ENCODE measurements at places on chromosomes 3 and 15.
A peak's percentile ranks its signal among the peaks of the same experiment; 100 is the strongest.

DNA sequence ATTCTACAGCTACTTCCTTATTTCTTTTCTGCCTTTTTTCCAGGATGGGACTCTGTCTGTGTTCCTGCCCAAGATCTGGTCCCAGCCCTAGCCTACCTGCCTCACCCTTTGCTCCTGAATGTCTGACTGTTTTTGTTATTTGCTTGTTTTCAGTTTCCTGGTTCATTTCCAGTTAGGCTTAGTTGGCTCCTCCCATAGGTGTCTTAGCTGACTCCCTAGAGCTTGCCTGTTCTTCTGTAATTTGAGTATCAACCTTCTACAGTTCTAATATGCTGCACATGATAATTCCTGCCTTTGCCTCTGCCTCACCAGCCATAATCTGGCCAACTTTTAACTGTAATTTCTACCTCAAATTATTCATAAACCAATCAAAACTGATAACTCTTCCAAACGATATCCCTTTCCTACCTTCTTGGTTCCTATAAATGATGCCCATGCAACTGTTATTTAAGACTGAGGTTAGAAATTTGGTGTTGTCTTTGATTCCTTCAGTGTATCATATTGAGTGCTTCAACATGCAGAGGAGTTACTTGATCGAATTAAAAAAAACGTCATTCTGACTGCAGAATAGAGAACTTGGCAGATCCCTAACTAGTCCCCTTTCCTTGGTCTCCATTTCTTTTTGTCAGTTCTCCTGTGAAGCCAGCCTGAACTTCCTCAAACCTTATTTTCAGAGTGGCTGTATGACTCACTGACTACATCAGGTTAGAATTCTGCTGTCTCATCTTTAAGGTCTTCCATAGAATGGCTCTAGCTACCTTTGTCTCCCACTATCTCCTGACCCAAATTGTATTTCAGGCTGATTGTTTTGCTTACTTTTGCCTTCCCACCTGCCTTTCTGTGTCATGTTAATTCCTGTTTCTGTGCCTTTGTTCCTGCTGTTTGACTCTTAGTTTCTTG, 8.4 kb downstream of the GOLM2 start:
- DNase-seq = no peak

DNA sequence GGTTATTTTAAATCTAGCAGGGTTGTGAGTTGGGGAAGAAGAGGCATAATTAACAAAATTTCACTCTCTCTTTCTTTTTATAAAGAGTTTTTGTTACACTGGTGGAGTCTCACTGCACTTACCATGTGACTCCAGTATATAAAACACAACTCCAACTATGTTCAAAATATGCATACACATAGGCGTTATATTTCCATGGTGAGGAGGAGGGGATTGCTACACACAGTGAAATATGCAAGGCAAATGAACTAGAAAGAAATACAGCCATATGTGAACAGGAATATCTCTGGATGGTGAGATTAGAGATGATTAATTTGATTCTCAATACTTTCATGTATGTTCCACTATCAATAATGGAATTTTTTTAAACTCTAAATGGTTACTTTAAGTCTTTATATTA, 385.0 kb downstream of the MAGI1 start:
- DNase-seq = no peak

DNA sequence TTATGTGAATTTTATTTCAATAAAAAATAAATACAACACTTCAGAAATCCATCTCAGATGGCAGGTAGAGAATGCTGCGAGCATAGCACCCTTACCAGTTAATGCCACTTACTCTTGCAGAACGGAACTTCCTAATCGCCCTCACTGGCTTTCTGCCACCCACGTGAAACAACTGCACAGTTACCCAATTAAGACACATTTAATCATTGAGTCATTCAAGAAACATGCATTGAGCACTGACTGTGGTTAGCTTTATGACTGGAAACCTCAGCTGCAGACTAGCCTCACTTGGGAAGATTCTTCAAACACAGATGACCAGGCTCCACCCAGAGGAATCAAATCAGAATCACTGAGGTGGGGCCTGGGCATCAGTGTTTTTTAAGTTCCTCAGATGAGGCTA, 5.6 kb upstream of the MFGE8 start:
- DNase-seq = no peak

GRCh38 chr3:183507551-183507950, 48.0 kb downstream of the KLHL6 start:
- DNase-seq = no peak

DNA sequence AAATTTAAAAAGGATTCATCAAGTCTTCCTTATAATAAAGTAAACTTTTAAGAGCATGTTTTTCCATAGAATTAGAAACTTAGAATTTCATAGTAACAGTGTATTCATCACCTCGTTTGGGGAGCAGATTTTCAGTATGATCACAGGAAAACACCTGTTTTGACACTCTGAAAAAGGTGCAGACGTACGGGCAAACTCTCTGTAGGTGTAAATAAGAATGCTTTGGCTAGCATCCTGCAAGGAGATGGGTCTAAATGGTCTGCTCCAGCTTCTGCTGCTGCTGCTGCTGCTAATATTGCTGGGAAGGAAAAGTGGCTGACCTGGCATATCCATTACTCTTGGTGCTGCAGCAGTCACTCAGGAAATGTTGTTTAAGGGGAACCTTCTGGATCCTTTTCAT, 66.0 kb downstream of the MBNL1 start:
- DNase-seq = no peak

- no peak for DNase-seq
These were observed 32.3 kb upstream of the SYNPR start for GRCh38 chr3:63245726-63246241.

DNA sequence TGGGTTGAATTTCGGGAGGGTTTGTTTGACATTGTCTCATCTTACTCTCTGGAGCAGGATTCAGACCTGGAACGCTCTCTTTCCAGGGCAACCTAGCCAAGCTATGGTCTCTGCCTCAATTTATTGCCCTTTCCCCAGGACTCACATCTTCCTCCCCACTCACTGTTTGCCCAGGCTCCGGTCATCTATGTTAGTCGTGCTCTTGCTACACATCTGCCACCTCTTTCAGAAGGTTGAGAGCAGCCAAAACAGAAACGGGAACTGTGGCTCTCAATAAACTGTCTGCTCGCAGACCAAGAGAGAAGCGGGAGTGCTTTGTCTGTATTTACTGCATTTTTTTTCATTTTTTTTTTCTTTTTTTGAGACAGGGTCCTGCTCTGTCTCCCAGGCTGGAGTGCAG, 81.6 kb downstream of the ST6GAL1 start:
- DNase-seq = no peak

GRCh38 chr3:170257145-170257544, 34.9 kb downstream of the PRKCI start:
- no peak for DNase-seq

DNA sequence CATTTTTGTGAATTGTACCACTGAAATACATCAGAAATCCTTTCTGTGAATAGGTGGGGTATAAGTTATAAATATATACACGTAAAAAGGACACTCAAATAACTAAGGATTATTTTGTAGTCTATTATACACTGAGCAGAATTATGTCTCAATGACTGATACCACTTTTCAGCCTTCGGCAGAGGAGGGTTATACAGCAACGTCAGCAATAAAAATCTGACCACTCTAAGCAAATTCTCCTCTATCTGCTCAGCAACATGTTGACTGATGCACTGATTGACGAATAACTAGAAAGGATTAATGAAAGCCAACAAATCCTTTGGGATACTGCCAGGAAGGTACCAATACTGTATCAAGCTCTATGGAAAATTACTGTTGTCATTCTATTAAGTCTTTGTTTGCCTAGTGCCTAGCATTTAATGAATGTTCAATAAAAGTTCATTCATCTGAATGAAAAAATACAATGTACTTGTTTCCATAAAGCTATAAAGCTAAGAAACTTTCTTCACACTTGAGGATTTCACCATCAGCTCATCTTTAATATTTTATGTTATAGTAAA, 5.2 kb downstream of the ARPP19 start:
- DNase-seq = no peak

DNA sequence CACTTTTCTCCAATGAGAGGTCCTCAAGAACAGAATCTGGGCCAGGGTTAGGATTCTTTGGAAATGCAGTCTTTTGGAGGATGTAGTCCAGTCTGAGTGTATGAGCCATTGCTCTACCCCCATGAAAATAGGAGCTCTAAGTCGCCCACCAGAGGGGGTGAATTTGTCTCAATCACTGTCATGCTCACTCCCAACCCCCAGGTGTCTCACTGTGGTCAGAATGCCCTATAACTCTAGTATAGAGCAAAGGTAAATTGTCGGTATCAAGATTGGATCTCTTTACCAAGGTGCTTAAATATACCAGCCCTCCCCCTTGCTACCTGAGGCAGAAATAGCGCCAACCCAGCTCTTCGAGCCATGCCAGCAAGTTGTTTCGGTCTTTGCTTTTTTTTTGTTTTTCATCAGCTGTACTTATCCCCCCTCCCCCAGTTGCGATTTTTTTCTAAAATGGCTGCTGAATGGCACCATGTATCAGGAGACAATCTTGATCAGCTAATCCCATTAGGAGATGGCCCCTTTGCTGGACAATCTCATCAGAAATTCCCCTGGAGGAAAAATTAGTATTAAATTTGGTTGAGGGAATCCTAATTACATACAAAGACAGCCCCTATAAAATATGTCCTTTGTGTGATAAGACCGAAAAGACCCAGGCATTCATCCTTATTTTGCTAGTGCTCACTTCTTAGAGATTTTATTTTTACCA, 130.7 kb downstream of the EBLN2 start:
- DNase-seq = no peak

GRCh38 chr3:176687754-176688153, 509.5 kb downstream of the TBL1XR1 start:
- no peak for DNase-seq

DNA sequence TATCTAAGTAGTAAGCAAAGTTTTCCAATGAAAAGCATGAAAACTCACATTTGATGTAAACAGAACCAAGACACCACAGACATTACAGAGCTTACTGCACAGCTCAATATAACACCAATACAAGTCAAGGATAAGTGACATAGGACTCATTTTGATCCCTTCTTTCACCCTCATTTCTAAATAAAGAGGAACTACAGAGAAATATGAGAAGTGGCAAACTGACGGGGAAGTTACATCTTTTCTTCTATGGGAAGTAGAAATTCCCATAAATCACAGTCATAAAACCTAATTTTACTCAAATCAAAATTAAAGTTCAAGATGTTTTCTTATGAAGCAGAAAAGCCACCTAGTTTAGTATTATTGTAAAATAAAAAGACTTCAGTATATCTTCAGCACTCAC, 3.8 kb downstream of the ATG3 start:
- no peak for DNase-seq

- DNase-seq = no peak
These were observed 353.9 kb upstream of the THBS1 start for GRCh38 chr15:39227001-39227400.

GRCh38 chr3:31103623-31104180, 209.2 kb upstream of the GADL1 start:
- DNase-seq = no peak

DNA sequence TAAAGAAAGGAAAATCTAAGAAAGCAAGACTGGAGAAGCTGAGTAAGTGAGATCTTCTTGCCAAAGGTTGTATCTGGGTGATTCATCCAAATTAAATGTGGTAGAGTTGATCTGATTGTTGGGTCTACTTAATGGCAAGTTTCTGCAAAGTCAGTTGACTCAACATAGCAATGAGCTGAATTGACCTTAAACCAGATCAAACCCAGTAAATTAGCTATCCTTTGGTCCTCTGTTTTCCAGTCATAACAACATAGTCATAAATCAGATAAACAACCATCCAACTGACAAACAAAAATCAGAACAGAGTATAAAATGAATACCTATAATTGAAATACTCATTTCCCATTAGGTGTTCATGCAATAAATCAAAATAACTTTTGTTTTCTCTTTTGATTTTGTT, 142.6 kb upstream of the CFAP20DC start:
- no peak for DNase-seq

- DNase-seq = no peak
These were observed 83.7 kb downstream of the PLXNA1 start for GRCh38 chr3:127066635-127067034.

DNA sequence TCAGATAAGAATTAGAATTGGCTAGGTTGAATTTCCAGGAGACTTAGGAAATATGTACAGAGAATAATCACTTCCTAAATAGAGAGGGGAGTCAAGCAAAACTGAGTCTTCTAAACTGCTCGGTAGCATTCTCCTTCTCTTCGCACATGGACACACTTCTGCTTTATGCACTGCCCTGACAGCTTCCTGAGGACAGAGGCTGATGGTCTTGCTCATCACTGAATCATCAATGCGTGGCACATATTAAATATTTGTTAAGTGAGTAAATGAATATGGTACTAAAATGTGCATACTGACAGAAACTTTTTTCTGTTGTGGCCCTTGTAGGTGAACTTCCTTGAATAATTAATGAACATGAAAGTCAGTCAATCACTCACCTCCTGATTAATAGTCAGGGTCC, 315.5 kb downstream of the FHIT start:
- no peak for DNase-seq

DNA sequence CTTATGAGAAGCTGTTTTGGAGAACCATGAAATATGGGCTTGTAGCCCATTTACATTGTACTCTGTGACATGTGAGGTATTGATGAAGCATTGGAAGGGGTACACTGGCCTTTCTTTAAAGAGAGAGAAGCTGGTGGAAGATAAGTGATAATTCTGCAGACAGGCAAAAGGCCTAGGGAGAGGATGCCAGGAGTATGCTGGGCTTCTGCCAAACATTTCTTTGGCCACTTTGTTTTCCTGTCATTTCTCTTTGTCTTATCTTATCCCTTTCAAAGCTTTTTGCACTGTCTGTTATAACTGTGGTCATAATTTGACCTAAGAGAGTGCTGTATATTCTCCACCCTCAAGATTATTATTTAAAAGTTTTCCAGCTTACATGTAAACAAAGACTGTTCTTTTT, 109.6 kb upstream of the SEMA6D start:
- DNase-seq = no peak

DNA sequence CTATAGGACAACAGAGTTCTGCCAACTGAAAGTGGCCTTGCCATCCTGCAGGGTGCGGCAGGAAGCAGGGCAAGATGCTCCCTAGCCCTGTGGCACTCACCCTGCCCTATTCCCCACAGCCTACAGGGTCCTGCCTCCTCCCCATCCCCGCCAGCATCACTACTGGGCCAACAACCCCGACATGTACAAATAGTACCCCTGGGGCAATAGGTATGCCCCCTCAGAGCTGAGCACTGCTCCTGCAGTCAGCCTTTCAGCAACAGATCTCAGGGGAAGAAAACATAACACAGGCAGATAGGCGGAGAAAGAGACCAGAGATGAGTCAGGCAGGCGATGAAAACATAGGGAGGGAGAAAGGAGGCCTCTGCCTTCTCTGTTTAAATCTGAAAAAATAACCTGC, 74.7 kb downstream of the XXYLT1 start:
- no peak for DNase-seq

GRCh38 chr15:98612490-98613110, 35.7 kb upstream of the IGF1R start:
- DNase-seq = peak; percentile 18

DNA sequence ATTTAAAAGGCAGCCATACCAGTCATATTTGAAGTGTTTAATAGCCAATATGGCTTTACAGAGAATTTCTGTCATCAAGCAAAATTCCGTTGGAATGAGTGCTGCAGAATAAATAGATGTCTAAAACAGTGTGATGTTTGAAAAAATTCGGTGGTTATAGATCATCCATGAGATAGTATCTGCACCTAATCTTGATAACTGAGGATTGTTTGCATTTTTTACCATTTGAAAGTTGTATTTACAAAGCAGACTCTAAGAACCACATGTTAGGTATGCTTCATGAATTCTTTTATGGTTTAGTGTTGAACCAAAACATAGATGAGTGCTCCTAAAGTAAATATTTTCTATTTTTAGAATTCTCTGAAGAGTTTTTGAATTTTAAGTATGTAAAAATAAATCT, 476.1 kb downstream of the NAALADL2 start:
- DNase-seq = no peak
